ENCODE measurements at places on chromosomes 3 and 15.
A peak's percentile ranks its signal among the peaks of the same experiment; 100 is the strongest.

DNA sequence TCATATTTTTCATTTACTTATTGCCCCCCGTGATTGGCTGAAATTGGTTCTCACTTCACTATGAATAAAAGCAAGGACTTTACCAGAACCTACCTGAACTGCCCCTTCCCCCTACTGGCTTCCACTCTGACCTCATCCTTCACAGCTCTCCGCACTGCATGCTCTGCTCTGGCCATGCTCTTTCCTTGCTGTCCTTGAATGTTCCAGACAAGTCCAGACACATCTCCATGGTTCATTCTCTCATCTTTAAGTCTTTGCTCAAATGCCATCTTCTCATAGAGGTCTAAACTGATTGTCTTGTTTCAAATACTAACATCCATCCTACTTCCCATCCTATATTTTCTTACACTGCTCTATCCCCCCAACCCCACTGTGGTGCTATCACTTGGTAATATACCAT is 129.4 kb downstream of the CHST2 start:
- no peak for DNase-seq

DNA sequence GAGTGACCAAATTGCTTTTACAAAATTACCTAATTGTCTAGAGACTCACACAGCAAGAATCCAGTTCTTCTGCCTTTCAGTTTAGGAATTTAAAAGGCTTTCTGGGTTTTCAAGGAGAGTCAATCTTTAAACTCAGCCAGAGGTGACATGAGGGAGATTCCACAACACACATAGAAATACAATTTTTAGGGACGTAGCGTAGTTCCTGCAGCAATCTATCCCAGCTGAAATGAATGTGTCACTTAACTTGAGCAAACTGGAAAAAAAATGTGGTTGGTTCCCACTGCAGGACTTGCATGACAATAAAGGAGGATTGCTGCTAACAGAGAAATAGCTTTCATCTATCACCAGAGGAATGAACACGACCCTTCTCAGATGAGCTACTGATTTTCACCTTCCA is 269.7 kb downstream of the OTOL1 start:
- DNase-seq: no peak

- DNase-seq: no peak
Observed at GRCh38 chr3:39147711-39148434, 5.5 kb downstream of the CSRNP1 start.

GRCh38 chr3:78889348-78889747 is 878.5 kb downstream of the ROBO1 start:
- no peak for DNase-seq

DNA sequence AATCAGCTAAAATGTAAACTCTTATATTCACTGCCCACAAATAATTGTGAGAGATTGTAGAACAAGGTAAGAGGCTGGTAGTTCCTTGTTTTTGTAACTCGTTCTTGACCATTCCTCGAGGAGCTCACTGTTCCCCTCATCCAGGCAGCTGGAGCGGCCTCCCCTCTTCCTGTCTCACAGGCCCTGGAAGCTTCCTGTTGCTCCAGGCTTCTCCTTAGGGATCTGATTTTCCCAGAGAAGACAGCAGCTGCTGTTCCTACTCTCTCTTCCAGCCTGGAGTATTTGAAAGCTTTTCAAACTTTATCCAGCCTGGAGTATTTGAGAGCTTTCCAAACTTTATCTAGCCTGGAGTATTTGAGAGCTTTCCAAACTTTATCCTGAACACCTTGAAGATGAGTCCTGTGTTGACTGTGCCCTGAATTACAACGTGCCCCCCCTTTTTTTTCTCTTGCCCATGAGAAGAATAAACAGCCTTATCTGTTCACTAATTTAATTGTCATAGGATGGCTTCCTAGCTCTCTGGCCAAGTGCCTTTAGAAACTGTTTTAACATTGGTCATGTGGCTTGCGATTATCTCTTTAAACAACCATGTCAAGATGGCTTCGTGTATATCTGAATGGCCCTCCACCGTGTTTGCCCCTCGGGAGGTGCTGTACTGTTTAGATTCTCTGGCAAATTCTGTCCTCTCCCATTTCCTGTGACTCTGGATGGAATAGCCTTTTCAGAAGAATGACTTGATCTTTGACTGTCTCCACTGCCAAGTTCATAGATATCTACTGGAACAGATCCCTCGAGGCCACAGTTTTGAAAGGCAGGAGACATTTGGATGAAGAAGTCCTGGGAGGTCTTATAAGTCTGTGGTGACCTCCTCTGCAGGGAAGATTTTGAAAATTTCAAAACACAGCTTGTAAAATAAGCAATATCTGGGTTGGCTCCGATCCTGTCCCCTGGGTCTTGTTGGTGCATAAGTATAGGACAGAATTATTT is 4.8 kb downstream of the ADAMTSL3 start:
- DNase-seq: no peak

- peak; percentile 13 for DNase-seq
Observed at GRCh38 chr3:172635588-172635987, 75.3 kb downstream of the NCEH1 start.

- no peak for DNase-seq
Observed at GRCh38 chr3:8371085-8371551, 130.5 kb upstream of the LMCD1 start.

GRCh38 chr3:9204253-9204992 is 45.0 kb downstream of the SRGAP3 start:
- no peak for DNase-seq

GRCh38 chr3:188119846-188120245 is 34.1 kb upstream of the LPP start:
- DNase-seq: no peak

DNA sequence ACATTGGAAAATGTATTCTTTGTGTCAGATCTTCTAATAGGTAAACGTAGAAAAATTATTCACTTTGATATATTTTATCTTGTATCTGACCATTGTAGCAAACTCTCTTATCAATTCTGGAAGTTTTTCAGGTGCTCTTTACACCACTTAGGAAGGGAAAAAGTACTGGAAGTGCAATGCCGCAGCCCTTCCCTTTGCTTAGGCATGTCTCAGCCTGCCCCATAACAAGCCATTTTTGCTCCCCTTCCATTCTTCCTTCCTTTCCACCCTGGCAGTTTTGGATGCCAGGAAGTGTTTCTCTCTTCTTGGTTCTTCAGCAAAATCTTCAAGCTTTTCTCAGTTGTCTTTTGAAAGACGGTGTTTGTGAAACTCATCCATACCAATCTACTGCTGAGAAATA is 34.9 kb upstream of the SLC9A9 start:
- DNase-seq: no peak

DNA sequence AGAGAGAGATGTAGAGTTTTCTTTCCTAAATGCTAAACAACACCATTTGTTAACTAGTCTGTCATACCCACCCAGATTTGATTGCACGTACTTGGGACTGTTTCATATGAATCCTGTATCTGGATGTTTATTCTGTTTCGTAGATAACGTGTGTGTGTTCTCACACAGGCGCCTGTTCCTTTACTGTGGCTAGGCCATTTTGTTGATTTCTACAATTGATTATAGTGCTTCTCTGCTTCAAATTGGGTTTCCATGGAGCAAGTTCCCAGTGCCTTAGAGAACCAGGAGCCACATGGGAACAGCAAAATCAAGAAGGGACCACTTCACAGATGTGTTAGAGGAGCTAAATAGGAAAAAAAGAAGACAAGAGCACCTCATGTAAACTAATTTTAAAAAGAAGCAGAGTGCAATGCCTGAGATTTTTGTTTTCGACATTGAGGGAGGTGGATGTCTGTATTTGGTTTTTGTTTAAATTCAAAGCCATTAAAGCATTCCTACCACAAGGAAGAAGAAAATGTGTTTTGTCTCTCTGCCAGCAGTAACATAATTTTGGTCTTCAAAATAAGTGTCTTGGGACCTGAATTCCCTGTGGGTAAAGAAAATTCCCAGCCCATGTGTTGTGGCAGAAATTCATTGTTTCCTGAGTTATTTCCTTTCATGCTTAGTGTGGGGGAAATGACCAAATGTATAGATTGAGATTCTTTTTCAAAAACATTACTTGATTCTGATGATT is 424.0 kb upstream of the C2CD4B start:
- DNase-seq: no peak

GRCh38 chr3:103991461-103992115 is 1375.1 kb upstream of the ALCAM start:
- DNase-seq: no peak

DNA sequence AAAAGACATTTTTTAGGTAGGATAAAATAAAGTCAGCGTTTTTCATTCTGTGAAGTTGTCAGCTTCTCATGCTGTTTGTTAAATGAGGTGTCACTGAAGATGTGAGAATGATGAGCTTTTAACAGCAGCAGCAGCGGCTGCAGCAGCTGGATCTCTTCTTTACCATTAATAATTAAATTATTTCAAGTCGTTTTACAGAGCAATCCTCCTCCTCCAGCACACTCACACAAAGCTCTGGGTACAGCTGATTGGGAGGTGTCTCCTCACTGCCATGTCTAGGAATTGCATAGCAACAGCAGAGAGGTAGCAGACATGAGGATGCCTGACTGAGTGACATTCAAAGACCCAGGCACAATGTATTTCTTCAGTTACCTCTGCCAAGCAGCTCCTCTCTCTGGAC is 46.7 kb upstream of the PLAAT1 start:
- DNase-seq: no peak

- DNase-seq: no peak
Observed at GRCh38 chr15:76345583-76345879, 9.0 kb downstream of the ISL2 start.

Data from GM12864 (cell line).